ENCODE measurements at places on chromosomes 5 and 9.

DNA sequence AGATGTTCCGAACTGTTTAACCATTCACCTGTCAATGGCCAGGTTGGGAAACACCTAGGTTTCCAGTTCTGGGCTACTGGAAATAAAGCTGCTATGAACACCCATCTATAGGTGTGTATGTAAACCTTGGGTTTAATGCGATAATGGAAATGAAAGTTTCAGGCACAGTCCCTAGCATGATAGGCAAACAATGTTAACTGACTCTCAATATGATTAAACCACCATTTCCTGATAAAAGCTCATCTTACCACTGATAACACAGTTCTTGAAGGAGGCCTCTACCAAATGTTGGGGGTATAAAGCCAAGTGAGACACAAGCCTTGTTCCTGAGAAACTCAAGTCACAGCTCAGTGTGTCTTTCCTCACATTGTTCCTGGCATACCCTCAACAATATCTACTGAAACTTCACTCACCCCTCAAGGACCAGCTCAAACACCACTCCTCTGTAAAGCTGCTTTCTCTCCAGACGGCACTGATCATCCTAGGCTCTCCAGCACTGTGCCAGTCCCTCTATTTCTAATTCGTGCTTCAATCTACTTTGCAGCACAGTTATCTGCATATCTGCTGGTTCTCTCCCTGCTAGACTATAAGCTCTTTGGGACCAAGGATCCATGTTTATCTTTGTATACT is 15.8 kb downstream of the RAB14 start:
- DNase-seq: no peak

GRCh38 chr9:70439991-70440706 is 25.7 kb upstream of the KLF9 start:
- no peak for DNase-seq

GRCh38 chr5:42719034-42719433 is 37.6 kb upstream of the CCDC152 start:
- no peak for DNase-seq

DNA sequence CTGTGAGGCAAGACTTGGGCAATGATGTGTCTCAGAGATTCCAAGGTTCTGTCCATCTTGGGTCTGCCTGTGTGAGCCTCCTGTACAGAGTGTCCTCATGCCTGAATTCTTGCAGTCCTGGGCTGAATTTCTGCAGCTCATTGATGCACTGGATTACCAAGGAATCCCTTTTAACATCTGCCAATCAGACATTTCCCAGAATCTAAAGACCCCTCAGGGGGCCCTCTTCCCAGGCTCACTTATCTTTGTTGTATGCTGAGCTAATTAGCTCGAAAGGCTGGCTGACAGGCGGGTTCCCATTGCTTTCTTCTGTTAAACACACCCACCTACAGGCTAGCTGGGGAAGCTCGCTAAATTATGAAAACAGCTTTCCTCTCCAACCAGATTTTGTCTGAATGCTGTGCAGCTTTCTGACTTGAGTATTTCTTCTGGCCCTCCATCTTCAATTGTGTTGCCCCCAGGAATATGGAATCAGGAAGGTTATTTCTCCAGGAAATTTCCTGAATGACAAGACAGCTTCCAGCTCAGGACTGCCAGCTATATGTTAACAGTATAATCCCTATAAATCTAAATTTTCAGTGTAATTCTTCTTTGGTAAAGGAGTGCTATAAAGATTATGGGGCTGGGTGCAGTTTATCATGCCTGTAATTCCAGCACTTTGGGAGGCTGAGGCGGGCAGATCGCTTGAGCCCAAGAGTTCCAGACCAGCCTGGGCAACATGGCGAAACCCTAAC is at the start of gene LIX1:
TSS of gene LIX1 (minus strand) at position 91 of the 734 bp plus-strand sequence. CDS start at position 56, 35 bp downstream.
- no peak for DNase-seq

- no peak for DNase-seq
Observed at GRCh38 chr9:13190040-13190439, 89.5 kb downstream of the MPDZ start.

DNA sequence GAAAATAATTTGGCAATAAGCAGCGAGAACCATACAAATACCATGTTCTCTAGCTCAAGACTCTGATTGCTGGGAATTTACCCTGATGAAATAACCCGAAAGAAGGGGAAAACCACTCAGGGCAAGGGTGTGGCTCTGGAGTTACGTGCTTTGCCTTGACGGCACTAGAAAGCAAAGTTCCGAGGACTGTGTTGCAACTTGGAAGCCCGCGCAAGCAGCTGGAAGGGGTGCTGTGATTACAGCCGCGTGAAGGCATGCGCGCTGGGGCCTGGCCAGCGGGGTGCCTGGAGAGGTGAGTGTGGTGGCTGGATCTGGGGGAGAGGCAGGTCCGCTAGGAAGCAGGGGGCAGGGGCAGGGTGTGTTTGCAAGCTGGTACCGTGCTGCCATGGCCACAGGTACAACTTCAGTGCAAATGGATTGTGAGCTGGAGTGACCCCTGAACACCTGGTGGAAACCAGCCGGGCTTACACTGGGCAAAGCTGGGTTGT is 52.6 kb upstream of the CNOT6 start:
- DNase-seq: no peak

DNA sequence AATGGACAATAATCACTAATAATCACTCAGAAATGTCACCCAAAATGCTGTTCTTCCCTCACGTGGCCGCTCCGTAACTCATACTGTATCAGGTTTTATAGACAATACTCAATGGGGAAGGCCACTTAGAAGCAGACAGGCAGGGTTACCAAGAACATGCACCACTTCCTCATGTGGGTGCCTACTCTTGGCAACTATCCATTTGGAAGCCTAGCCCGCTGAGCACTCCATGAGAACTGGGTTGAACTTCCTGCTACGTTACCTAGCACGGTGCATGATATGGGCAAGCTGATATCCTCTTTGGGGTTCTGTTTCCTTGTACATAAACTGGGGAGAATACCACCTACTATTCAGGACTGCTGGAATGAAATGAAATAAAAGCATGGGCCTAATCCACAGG is 14.3 kb downstream of the DAP start:
- DNase-seq: no peak

All from lower leg skin (tissue), 4 donors.